ENCODE measurements at places on chromosomes 2 and 18.

- peaks cover 8% of the 10 kb centered on the region for H3K4me1 ChIP-seq
- H3K27ac ChIP-seq, result no peak overlapping the region
- H3K36me3 ChIP-seq, result no peaks in the 10 kb centered on the region
- H3K27me3 ChIP-seq, result peaks cover 78% of the 10 kb centered on the region
These were observed 1.3 kb downstream of the OSBPL6 start for GRCh38 chr2:178195390-178196166.

DNA sequence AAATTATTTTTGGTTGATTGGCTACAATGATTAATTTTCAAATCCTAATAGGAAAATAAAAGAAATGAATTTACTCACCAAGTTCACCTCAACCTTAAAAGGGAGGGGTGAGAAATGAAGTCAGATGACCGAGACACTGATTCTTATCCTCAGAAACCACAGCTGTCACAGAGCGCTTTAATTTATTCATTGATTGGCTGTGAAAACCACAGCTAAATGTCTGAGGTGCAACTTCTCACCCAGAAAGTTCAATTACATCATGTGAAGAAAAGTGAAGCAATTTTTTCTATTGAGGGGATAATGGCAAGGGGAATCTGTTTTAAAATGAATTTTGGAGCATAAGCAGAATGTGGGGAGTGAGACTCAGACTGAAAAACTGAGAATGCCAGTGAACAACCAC, 128.4 kb downstream of the RNF152 start:
- H3K36me3 ChIP-seq, result no peaks in the 10 kb centered on the region
- H3K27ac ChIP-seq, result no peak overlapping the region
- peaks cover 33% of the 10 kb centered on the region for H3K27me3 ChIP-seq
- DNase-seq, result peak; percentile 13

DNA sequence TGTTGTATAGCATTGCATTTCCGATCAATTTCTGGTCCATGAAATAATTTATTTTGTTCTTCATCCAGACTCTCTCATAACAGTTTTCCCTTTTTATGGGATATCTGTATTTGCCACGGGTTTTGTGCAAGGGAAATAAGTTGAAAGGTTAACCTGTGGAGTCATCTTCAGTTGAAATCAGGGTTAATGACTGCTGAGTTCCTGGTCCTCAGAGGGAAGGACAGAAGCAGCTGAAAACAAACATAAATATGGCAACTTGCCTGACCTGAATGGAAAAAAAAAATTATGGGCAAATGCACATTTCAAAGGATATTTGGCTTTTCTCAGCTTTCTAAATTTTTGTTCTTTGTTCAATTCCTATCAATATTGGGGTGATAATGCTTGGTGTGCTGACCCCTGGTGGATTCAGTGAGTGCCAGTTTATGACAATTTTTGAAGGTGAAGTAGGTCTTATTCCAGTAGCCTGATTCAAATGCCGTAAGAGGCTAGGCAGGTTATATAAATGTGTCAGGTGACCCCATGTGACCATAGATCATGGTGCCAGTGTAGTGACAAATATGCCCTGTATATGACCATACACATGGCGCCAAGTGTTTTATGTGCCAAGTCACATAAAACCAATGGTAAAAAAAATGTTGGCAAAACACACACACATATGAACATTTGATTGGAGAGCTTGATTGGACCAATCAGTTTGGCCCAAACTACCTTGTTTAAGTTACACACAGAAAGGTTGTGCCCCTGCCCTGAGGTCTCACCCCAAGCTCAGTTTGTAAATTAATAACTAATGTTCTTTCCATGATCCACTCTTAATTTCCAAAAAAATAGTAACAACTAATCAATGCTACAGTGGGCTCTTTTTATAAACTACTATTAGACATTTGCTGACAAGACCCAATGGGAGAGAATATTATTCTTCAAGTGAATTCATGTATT, 47.6 kb upstream of the FAM124B start:
- no peak overlapping the region for H3K27ac ChIP-seq
- H3K36me3 ChIP-seq, result no peaks in the 10 kb centered on the region
- no peak overlapping the region for H3K4me3 ChIP-seq
- peaks cover 17% of the 10 kb centered on the region for H3K27me3 ChIP-seq
- H3K4me1 ChIP-seq, result no peaks in the 10 kb centered on the region

- no peak overlapping the region for H3K4me3 ChIP-seq
- no peaks in the 10 kb centered on the region for H3K36me3 ChIP-seq
- H3K27ac ChIP-seq, result no peak overlapping the region
- H3K27me3 ChIP-seq, result peaks cover 10% of the 10 kb centered on the region
These were observed 103.1 kb downstream of the SH3BP4 start for GRCh38 chr2:235054919-235055318.

DNA sequence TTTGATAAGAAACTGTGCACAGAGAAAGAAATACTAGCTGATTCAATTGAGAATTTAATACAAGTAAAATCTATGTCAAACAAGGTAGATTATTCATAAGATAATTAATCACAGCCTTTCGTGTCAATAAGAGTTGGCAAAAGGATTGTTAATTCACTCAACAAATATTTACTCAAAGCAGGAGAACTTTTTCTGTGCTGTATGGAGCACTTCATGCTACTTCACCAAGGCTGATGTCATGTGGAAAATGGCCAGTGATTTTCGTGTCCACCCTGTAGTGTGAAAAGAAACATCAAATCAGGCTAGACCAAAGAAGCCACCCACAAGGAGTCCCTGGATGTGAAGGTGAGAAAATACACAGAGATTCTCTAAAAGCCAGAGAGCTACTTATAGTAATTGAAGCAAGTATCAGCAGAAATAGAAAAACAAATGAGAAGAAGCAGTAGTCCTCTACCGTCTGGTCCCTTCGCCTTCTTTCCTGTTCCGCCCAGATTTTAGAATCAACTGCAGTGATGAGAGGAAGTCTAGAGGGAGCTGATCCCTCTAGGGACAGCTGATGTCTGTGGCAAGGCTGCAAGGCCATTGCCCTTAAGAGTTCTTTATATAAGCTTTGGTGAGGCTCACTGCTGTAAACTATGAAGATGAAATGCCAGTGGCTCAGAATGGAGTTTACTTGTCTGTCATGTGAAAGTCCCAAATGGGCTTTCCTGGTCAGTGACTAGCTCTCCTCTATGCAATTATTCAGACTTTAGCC, 201.3 kb upstream of the APCDD1 start:
- H3K4me3 ChIP-seq, result no peak overlapping the region
- no peak overlapping the region for H3K27ac ChIP-seq
- no peaks in the 10 kb centered on the region for H3K36me3 ChIP-seq

- H3K36me3 ChIP-seq, result peaks cover 40% of the 10 kb centered on the region
- no peak overlapping the region for H3K27ac ChIP-seq
- no peaks in the 10 kb centered on the region for H3K27me3 ChIP-seq
- H3K4me1 ChIP-seq, result peaks cover 5% of the 10 kb centered on the region
- no peak overlapping the region for H3K4me3 ChIP-seq
These were observed 19.6 kb downstream of the TUBB6 start for GRCh38 chr18:12327510-12328178.

DNA sequence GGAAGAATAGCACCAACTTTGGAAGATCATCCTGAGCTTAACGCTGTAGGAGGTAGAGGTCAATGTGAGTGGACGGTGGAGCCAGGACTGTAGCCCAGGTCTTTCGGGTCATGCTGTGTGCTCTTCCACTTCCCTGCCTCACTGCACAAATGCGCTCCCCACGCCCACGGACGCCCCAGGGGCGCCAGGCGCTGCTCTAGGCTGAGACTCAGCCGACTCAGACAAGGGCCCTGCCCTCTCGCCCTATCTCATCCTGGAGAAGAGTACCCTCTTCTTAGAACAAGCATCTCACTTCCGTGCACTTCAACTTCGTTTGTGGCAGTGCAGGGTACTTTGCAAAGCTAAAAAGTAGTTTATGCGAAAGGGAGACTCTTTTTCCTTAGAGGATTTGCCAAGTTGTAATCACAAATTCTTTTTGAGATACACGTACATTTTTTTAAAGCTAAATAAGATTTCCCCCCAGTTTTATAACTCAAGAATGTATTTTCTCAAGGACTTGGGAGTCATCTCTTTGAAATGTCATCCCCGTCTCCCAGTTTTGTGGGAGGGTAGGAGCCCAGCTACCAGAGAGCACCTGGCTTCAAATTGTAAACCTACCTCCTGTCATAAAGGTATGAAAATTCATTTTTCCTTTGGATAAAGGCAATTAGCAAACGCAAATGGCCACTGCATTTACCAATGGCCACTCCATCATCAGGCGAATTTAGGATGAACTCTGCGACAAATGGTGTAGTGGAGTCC, 1.2 kb upstream of the PRELID3A start:
- peaks cover 3% of the 10 kb centered on the region for H3K36me3 ChIP-seq
- peak overlapping the region; percentile 51 for H3K4me3 ChIP-seq
- DNase-seq, result peak; percentile 28
- peaks cover 21% of the 10 kb centered on the region for H3K4me1 ChIP-seq
- peaks cover 35% of the 10 kb centered on the region for H3K27me3 ChIP-seq

DNA sequence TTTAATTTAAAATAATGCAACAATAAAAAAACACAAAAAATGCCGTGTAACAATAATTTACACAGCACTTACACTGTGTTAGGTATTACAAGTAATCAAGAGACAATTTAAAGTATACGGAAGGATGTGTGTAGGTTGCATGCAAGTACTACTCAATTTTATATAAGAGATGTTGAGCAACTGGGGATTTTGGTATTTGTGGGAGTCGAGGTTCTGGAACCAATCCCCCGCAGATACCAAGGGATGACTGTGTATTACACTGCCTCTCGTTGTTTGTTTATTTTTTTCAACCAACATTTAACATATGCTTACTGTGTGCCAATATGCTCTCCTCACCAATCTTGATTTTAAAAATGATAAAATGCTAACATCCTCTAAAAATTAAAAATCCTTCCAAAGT, 24.8 kb downstream of the MAP3K2 start:
- H3K4me1 ChIP-seq, result peaks cover 45% of the 10 kb centered on the region
- no peak overlapping the region for H3K4me3 ChIP-seq
- H3K27me3 ChIP-seq, result no peaks in the 10 kb centered on the region
- no peak for DNase-seq

GRCh38 chr18:57434536-57435494, at the start of gene ONECUT2:
Gene ONECUT2 (plus strand): TSS chr18:57435374. CDS start chr18:57435717, 343 bp downstream.
- peak within 1 kb of the TSS; percentile 74 for H3K4me3 ChIP-seq
- H3K27me3 ChIP-seq, result peaks cover 94% of the 10 kb centered on the region
- peak within 1 kb of the TSS; percentile 31 for H3K27ac ChIP-seq
- H3K4me1 ChIP-seq, result peaks cover 38% of the 10 kb centered on the region
- H3K36me3 ChIP-seq, result peaks cover 4% of the 10 kb centered on the region

DNA sequence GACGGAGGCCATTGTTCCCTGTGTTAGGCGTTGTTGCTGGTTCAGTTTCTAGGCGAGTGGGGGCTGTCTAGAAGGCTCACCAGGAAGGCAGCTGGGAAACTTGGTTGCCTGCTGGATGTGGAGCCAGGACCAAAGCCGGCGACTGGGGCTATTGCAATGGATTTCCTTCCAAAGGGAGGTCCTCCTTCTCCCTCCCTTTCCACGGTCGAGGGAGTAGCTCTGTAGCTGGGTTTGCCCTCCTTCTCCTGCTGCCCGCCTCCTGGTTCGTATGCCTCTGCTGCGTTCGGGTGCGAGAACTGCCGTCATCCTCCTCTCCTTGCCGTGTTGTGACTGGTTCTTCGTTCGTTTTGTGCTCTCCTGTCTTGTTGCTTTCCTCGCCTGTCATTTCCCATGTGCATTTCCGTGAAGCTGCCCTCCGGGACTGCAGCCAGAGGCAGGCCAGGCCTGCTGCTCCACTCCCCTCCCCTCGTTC, 203.4 kb downstream of the NEDD4L start:
- no peak overlapping the region for H3K4me3 ChIP-seq
- no peak for DNase-seq
- H3K4me1 ChIP-seq, result no peaks in the 10 kb centered on the region
- H3K27me3 ChIP-seq, result no peaks in the 10 kb centered on the region

- no peak overlapping the region for H3K4me3 ChIP-seq
- H3K4me1 ChIP-seq, result peaks cover 8% of the 10 kb centered on the region
- DNase-seq, result no peak
- H3K36me3 ChIP-seq, result peaks cover 16% of the 10 kb centered on the region
- no peak overlapping the region for H3K27ac ChIP-seq
These were observed 47.6 kb downstream of the RALBP1 start for GRCh38 chr18:9522952-9523351.

DNA sequence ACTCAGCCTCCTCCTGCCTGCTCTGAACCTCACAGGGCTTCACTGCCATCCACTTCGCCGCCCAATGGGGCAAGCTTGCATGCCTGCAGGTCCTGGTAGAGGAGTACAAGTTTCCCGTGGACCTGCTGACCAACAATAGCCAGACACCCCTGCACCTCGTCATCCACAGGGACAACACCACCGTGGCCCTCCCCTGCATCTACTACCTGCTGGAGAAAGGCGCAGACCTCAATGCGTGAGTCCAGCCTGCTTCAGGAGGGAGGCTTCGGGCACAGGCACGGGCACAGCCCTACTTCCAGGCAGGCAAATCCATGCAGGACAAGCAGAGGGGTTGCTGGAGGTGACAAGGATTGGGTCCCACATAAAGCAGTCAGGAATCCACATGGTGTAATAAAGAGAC, 1.2 kb downstream of the ANKRD53 start:
- no peak overlapping the region for H3K4me3 ChIP-seq
- peaks cover 17% of the 10 kb centered on the region for H3K4me1 ChIP-seq
- H3K27me3 ChIP-seq, result peaks cover 3% of the 10 kb centered on the region
- no peaks in the 10 kb centered on the region for H3K36me3 ChIP-seq

- H3K4me3 ChIP-seq, result no peak overlapping the region
- no peaks in the 10 kb centered on the region for H3K4me1 ChIP-seq
- no peak overlapping the region for H3K27ac ChIP-seq
- no peaks in the 10 kb centered on the region for H3K27me3 ChIP-seq
- peaks cover 14% of the 10 kb centered on the region for H3K36me3 ChIP-seq
These were observed 67.3 kb downstream of the NDUFA10 start for GRCh38 chr2:239957681-239958472.

- no peak for DNase-seq
- no peak overlapping the region for H3K4me3 ChIP-seq
- no peaks in the 10 kb centered on the region for H3K4me1 ChIP-seq
- no peak overlapping the region for H3K27ac ChIP-seq
These were observed 507.9 kb upstream of the CDH2 start for GRCh38 chr18:28684746-28685355.

GRCh38 chr2:137842430-137842829, 121.8 kb upstream of the HNMT start:
- H3K27me3 ChIP-seq, result peaks cover 16% of the 10 kb centered on the region
- no peaks in the 10 kb centered on the region for H3K4me1 ChIP-seq
- DNase-seq, result no peak
- no peak overlapping the region for H3K4me3 ChIP-seq

GRCh38 chr2:178109813-178110212, 2.4 kb upstream of the RBM45 start:
- no peak for DNase-seq
- peaks cover 6% of the 10 kb centered on the region for H3K36me3 ChIP-seq
- no peak overlapping the region for H3K27ac ChIP-seq
- H3K27me3 ChIP-seq, result no peaks in the 10 kb centered on the region

- no peak overlapping the region for H3K27ac ChIP-seq
- H3K36me3 ChIP-seq, result peaks cover 46% of the 10 kb centered on the region
- no peaks in the 10 kb centered on the region for H3K4me1 ChIP-seq
- H3K27me3 ChIP-seq, result no peaks in the 10 kb centered on the region
- no peak overlapping the region for H3K4me3 ChIP-seq
These were observed 159.4 kb downstream of the TTC27 start for GRCh38 chr2:32787207-32787606.
